ENCODE measurements at places on chromosomes 3 and 15.
A peak's percentile ranks its signal among the peaks of the same experiment; 100 is the strongest.

- no peaks in the 10 kb centered on the region for H3K27me3 ChIP-seq
- DNase-seq, result no peak
- H3K36me3 ChIP-seq, result peaks cover 3% of the 10 kb centered on the region
- no peak overlapping the region for H3K4me3 ChIP-seq
Observed at GRCh38 chr15:65533057-65533756, 2.9 kb downstream of the HACD3 start.

DNA sequence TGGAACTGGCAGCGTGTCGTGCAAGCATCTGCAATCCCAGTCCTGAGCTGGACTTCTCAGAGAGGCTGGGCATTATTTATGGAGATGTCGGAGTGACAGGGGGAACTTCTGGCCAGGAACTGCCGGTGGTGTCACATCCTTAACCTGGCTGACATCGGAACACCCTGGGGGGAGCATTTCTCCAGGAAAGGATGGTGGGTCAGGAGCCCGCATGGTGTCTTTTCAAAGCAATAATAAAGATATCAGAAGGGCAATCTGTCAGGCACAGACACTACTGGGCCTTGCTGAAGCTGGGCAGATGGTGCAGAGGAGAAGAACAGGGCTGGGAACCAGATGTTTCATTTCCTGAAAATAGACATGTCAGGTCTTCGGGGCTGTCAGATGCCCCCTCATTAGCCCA is 133.5 kb downstream of the WNT7A start:
- no peaks in the 10 kb centered on the region for H3K27me3 ChIP-seq
- peak; percentile 41 for DNase-seq
- H3K36me3 ChIP-seq, result no peaks in the 10 kb centered on the region
- H3K27ac ChIP-seq, result no peak overlapping the region
- no peaks in the 10 kb centered on the region for H3K4me1 ChIP-seq

GRCh38 chr15:49982584-49982983 is 136.4 kb downstream of the ATP8B4 start:
- H3K4me3 ChIP-seq, result no peak overlapping the region
- no peaks in the 10 kb centered on the region for H3K27me3 ChIP-seq
- no peaks in the 10 kb centered on the region for H3K36me3 ChIP-seq
- H3K27ac ChIP-seq, result peak overlapping the region; percentile 38
- peaks cover 3% of the 10 kb centered on the region for H3K4me1 ChIP-seq
- no peak for DNase-seq

GRCh38 chr3:42651248-42652091 is 2.0 kb upstream of the ZBTB47 start:
- peaks cover 13% of the 10 kb centered on the region for H3K36me3 ChIP-seq
- H3K27me3 ChIP-seq, result no peaks in the 10 kb centered on the region
- DNase-seq, result no peak
- H3K27ac ChIP-seq, result peak overlapping the region; percentile 66
- H3K4me1 ChIP-seq, result peaks cover 35% of the 10 kb centered on the region

- no peak overlapping the region for H3K27ac ChIP-seq
- no peaks in the 10 kb centered on the region for H3K27me3 ChIP-seq
- no peaks in the 10 kb centered on the region for H3K4me1 ChIP-seq
- no peak for DNase-seq
- no peak overlapping the region for H3K4me3 ChIP-seq
Observed at GRCh38 chr3:157190380-157190872, 30.5 kb upstream of the CCNL1 start.

DNA sequence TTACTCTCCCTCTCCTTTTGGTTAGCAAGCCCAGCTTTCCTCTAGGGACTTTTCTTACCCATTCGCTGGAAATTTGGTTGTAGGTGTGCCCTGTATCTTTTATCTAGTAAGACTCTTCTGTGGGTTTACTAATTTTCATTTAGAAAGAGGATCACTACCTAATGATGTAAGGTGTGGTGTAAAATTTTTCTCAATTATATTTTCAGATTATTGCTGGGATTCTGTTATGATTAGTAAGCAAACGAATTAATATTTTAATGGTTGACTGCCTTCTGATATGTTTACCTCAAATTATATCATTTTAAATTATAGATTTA is 28.5 kb downstream of the PLCL2 start:
- DNase-seq, result no peak
- no peaks in the 10 kb centered on the region for H3K27me3 ChIP-seq
- no peak overlapping the region for H3K27ac ChIP-seq
- no peak overlapping the region for H3K4me3 ChIP-seq

DNA sequence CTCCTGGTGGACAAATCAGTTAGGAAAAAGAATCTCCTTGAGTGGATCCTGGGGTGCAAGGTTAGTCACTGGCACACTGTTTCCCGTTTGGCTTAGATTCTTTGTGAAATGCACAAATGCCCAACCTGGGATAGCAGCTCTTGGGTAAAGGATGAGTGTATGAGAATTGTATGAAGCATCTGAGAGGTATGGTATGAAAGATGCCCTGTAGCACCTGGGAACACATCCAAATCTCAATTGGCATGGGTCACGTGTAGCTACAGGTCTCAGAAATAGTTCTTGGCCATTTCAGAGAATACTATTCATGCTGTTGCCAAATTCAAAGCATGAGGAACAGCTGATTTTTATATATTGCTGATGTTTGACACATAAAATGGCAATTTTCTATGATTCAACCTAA is 84.3 kb downstream of the KCNH8 start:
- no peak for DNase-seq
- H3K27ac ChIP-seq, result no peak overlapping the region
- no peaks in the 10 kb centered on the region for H3K36me3 ChIP-seq
- H3K27me3 ChIP-seq, result no peaks in the 10 kb centered on the region
- no peak overlapping the region for H3K4me3 ChIP-seq

DNA sequence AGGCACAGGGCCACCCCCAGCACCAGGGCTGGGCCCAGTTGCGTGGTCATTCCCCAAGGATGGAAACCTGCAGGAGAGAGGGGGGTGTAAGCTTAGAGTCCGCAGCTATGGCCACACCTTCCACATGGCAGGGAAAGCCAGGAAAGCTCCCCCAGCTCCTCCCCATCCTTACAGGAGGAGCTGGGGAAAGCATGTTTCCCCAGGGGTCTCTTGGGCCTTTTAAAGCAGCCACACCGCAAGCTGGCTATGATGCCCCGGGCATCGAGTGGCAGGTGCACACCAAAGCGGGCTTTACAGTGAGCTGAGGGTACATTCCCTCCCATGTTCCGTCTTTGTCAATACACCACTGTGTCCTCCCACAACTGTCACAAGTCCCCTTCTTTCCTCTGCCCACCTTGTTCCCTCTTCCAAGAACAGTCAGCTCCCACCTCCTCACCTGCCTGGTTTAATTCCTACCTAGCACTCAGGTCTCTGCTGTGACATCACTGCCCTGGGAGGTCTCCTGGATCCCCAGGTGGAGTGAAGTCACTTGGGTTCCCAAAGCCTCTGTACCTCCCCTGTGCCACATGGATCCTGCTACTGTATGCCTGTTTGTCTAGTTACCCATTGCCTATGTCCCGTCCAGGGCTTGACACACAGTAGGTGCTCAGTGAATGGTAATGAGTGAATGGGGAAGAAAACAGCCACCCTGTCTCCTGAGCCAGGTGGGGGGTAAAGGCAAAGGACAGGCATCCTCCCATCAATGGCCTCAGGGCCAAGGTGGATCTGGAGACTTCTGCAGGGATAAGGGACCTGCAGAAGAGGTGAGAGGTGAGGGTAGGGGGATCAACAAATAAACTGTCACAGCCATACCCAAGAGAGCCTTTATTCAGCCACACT is 3.4 kb downstream of the HYAL3 start:
- no peaks in the 10 kb centered on the region for H3K27me3 ChIP-seq
- no peak for DNase-seq
- peaks cover 4% of the 10 kb centered on the region for H3K36me3 ChIP-seq
- no peak overlapping the region for H3K4me3 ChIP-seq
- H3K27ac ChIP-seq, result no peak overlapping the region

- DNase-seq, result no peak
- H3K4me1 ChIP-seq, result peaks cover 15% of the 10 kb centered on the region
- no peaks in the 10 kb centered on the region for H3K36me3 ChIP-seq
- H3K4me3 ChIP-seq, result no peak overlapping the region
Observed at GRCh38 chr15:40785164-40785563, 15.4 kb downstream of the C15orf62 start.

DNA sequence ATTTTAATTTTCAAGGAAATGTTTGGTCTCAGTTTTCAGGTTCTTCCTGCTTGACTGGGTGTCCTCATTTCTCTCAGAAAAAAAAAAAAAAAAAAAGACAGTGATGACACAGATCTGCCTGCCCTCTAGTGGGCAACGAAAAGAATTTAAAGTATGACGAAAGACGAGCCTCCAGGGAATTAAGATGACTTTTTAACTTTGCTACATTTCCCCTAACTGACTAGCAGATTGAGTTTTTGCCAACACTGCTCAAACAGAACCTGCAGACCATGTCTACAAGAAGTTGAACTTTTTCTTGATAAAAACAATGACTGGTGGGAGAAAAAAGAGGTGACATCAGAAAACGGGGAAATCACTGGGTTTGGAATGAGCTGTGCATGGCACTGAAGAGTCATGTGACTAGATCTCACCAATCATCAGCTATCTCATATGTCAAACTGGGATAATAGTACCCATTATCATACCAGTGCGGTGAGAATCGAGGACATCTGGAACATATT is 40.8 kb downstream of the EOMES start:
- H3K4me1 ChIP-seq, result peaks cover 6% of the 10 kb centered on the region
- no peak overlapping the region for H3K4me3 ChIP-seq
- H3K36me3 ChIP-seq, result no peaks in the 10 kb centered on the region

DNA sequence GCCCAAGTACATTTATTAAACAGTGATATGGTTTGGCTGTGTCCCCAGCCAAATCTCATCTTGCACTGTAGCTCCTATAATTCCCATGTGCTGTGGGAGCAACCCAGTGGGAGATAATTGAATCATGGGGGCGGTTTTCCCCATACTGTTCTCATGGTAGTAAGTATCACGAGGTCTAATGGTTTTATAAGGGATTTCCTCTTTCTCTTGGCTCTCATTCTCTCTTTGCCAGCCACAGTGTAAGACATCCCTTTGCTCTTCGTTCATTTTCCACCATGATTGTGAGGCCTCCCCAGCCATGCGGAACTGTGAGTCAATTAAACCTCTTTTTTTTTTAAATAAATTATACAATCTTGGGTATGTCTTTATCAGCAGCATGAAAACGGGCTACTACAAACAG is 228.0 kb upstream of the TP63 start:
- H3K36me3 ChIP-seq, result no peaks in the 10 kb centered on the region
- no peaks in the 10 kb centered on the region for H3K27me3 ChIP-seq
- H3K27ac ChIP-seq, result no peak overlapping the region
- H3K4me1 ChIP-seq, result no peaks in the 10 kb centered on the region

DNA sequence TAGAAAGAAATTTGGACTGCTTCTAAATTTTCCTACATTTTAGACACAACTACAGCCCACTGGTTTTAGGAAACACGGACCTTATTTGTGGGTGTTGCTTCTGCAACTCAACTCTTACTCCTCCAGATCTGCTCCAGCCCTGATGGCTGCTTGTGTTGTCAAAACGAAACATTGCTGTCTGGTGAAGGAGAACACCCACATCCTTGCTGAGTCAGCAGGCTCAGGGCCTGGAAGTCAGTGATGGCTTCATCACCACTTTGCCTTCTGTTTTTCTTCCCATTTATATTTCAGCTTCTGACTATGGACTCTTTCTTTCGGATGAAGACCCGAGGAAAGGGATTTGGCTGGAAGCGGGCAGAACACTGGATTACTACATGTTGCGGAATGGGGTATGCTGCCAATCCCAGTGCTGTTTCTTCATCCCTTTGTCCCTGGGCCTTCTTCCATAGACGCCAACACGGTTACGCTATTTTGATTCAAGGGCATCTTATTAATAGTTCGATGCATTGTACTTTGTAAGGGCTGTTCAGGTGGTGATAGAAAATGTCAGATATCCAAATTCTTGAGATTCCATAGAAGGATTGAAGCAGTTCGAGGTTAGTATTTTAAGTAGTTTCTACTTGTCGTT is 392.6 kb upstream of the TPM1 start:
- DNase-seq, result no peak
- H3K4me3 ChIP-seq, result no peak overlapping the region
- H3K27me3 ChIP-seq, result no peaks in the 10 kb centered on the region
- peaks cover 7% of the 10 kb centered on the region for H3K4me1 ChIP-seq
- H3K27ac ChIP-seq, result peak overlapping the region; percentile 11

Measured in trophoblast cell (in vitro differentiated cells and primary cell).